ENCODE measurements at places on chromosomes 13 and 19.

DNA sequence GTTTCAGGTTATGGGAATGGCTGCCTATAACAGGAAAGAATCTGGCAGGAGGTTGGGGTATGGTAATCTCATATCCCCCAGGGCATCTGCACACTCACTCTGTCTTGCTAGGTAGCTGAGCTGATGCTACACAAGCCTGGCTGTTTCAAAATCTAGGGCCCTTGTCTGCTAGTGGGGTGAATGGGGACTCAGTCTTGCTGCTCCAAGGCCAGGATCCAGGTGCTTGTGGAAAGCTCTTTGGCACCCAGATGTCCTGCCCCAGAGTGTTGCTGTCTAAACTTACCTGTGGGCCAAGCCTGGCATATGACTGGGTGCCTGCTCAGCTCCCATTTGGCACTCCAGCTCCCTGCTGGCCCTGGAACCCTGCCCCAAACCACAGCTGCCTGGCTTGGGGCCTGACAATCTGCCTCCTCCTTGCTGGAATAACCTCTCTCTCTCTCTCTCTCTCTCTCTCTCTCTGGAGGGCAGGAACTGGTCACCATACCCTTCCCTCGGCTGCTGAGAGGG is 158.1 kb upstream of the TSC22D1 start:
- peak; percentile 23 for DNase-seq

DNA sequence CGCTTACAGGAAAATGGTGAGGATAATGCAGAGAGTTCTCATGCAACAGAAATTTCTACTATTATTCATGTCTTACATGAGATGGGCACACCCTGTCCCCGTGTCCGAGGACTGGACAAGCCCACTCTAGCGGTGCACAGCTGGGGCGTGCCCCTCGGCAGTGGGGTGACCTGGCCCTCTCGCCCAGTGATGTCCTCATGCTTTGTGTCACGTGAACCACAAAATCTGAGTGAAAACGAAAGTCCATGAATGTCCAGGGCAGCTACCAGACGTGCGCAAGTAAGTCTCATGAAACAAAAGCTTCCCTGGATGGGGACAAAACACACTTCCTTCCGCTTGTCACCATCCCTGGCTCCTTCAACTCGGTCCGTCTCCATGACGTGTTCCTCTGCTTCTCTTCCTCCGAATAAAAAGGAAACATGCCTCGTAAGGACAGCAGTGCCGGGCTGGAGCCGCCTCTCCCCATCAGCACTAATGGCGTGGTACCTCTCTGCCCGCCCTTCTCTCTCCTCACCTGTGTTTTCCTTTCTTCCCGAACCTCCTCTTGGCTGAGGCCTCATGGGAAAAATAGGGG is 45.6 kb downstream of the ANKRD10 start:
- peak; percentile 80 for DNase-seq

DNA sequence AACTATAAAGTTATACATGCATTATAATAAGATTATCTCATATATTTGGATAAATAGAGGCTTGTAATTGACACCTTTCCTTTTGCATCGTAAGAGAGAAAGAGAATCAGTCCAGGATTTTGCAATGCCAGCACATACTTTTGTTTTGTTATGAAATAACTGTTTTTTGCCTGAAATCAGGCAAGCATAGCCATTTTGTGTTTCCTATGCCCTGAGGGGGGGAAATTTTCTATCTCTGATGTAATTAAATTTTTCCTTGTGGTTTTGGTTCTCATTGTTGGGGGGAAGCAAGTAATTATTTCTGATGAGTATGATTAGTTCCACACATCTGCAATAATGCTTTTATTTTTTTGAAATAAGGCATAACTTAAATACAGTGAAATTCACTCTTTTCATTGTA is 229.4 kb downstream of the NDFIP2 start:
- DNase-seq, result no peak

DNA sequence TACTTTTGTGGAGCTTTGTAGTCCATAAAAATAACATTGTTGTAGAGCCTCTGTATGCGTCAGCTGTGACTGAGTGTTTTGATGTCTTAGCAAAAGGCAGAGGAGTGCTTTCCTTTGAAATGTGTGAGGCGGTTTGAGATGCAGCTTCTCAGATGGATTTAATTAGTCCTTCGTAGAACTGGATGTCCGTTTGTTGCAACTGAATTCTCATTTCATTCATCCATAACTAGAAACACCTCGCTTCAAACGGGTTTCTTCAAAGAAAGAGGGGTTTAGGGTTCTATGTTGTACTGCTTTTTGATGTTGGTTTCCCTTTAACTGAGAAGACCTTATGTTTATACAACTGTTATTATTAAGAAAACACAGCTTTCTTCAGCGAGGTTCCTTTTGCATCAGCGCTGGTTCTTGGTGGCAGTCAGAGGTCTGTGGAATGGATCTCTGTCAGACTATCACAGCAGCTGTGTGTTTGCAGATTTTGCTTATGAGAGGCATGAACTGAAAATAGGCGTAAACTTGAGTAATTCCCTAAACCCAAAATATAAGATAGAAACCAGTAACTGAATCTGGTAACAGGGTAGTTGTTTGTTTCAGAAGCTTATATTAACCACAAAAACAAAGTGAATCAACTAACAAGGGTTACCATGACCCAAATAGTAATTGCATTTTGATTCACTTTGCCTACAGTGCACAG is 194.4 kb downstream of the GGACT start:
- DNase-seq, result no peak

GRCh38 chr13:27792393-27793218 is at the start of gene GSX1:
Gene GSX1, plus strand, starts transcription at chr13:27792483. Its CDS starts 208 bp downstream, at chr13:27792691.
- no peak for DNase-seq

DNA sequence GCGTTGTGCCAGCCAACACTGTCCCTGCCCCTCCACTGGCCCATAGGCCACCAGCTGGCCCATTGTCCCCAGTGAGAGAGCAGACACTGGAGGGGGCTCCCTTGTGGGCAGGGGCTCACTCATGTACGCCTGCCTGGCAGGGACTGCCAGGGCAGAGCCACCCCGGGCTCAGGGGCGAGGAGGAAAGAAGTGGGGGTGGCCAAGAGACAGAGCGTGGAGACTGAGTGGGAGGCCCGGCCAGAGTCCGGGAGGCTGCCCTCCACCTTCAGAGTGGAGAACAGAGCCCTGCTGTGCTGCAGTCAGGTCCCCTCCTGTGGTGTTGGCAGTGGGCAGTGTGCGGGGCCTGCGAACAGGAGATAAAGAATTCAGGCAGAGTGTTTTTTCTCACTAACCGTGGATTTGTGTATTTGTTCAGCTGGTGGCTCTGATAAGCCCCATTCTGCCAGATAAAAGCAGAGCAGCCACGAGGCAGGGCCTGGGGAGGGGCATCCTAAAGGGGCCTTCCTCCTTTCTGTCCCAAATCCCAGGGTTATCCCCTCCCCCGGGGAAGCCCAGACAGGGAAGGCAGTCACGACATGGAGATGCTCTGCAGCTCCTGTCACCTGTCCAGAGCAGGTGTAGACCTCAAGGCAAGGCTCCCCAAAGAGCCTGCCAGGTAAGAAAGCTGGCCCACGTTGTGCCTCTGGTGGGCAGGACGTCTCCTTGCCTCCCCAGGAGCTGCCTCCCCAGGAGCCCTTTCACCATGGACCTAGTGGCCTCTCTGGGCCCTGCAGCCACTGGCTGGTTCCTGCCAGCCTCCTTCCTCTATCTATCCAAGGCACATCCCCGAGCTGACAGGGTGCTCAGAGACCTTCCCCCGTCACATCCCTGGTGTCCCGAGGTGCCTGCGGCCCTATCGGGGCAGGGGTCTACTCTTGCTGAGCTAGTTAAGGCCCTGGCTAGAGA is 33.0 kb downstream of the LYL1 start:
- DNase-seq, result no peak

DNA sequence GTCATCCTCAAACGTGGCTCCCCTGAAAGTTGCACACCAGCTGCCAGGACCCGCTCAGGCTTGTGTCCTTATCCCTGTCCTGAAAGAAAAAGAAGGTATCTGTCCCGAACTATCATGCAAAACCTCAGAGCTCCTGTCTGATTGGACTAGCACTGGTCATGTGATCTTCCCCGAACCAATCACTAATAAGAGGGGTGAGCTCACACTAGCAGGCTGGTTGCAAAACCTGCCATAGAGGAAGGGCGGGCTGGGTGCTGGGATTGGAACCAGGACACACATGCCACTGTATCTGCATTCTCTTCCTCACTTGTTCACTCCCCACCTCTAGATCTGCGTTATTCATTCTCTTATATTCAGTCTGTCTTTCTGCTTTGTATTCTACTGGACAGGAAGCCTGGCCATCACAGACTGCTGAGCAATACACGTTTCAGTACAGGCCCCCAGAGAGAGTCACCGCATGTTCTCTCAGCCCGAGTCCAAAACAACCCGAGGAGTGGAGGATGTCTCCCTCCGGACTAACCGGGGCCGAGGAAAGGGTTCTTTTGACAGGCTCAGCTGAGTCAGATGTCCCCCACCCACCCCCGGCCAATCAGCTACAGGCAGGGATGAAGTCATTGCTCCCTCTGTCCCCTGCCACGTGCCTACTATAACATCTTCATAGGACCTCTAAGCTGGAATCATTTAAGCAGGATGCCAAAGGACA is 97.7 kb downstream of the SIPA1L3 start:
- peak; percentile 94 for DNase-seq

DNA sequence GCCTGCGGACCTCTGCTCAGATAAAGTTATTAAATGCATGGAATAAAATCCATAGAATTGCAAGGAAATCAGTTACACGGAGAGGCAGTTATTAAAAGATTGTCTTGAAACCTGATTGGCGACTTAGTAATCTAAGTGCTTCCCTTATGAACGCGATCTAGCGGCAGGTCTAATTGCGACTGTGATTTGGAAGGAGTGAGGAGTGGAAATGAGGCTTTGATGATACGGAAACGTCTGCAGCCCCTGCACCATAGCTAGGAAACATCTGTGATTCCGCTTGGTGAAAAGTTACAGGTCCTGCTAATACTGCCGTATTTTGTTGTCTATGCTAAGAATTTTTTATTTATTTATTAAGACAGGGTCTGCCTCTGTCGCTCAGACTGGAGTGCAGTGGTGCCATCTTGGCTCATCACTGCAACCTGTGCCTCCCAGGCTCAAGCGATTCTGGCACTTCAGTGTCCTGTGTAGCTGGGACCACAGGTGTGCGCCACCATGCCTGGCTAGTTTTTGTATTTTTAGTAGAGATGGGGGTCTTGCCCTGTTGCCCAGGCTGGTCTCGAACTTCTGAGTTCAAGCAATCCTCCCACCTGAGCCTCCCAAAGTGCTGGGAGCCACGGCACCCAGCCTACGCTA is 887 bp downstream of the NDUFS7 start:
- DNase-seq, result no peak

DNA sequence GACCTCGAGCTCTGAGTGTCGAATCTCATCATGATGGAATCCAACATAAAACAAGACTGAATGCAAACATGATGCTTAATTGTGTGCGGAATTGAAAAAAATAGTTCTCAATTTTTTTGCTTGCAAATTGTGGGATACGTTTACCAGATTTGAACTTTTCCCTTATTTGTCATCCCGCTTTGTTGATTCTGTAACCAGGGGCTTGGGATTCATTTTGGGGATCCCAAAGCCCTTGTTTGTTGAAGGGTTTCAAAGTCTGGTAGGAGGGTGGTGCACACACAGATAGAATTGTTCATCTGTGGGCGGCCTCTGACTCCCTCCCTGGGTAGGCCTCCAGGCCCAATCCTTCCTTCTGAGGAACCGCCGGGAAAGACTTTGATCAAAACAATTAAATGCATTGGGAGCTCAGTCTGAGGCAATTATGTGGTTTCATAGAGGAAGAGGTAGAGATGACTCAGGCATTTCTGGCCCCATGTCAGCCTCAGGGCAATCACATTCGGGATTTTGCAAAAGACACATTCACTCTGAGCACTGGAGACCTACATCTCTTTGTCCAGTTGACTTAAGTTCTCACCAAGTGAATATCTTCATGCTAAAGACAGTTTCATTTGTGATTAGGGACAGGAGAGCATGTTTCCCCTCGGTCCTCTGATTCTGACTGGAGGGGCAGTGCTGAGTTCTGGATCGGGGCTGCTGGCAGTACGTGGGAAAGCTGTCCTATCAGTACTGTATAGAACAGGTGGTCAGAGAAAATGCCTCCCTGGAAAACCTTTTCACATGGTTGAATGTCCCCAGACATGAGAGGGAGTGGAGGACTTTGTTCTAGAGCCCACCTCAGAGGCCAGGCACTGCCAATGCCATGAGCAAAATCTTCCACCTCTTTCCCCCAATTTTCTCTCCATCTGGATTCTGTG is 27.8 kb upstream of the IGFL4 start:
- DNase-seq, result no peak

GRCh38 chr13:20408181-20408580 is 117.5 kb downstream of the CRYL1 start:
- DNase-seq, result no peak

GRCh38 chr13:32037471-32037870 is 5.9 kb downstream of the FRY start:
- DNase-seq, result no peak

GRCh38 chr13:114130131-114130836 is 2.1 kb downstream of the RASA3 start:
- no peak for DNase-seq

GRCh38 chr19:5804516-5805461 is at the start of gene NRTN:
Gene NRTN, plus strand, starts transcription at chr19:5805067. Its CDS starts 19,099 bp downstream, at chr19:5824166.
- DNase-seq, result peak; percentile 62

- DNase-seq, result peak; percentile 65
These were observed 17.9 kb upstream of the TINCR start for GRCh38 chr19:5585461-5586299.

DNA sequence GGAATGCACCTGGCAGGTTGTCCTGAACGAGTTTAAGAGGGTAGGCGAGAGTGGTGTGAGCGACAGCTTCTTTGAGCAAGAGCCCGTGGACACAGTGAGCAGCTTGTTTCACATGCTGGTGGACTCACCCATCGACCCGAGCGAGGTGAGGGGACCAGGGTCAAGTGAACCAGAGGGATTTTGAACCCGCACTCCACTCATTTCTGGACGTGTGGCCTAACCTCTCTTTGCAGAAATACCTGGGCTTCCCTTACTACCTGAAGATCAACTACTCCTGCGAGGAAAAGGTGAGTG is 1.7 kb downstream of the CATSPERG start:
- no peak for DNase-seq

GRCh38 chr19:49643466-49643865 is 1.5 kb downstream of the SCAF1 start:
- no peak for DNase-seq

GRCh38 chr13:58302349-58302748 is 670.8 kb downstream of the PCDH17 start:
- DNase-seq, result no peak

DNA sequence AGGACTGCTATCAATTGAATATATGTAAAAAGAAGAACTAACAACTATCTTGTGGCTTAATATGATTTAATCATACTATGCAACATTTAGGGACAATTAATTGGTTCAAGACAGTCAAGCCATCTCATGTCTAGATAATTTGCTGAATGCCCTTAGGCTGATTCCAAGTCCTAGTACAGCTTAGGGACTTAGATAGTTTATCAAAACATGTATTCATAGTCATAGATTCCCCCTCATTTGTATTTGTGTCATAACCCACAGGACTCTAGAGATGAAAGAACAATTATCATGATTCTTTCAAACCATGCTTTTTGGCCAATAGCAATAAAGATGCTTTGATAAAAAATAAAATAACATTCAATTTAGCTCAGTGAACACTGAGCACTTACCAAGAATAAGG is 607.6 kb downstream of the SLITRK1 start:
- DNase-seq, result no peak

- DNase-seq, result no peak
These were observed 55.4 kb downstream of the FOXO1 start for GRCh38 chr13:40611004-40611403.

GRCh38 chr13:110400786-110401533 is 93.9 kb downstream of the COL4A2 start:
- DNase-seq, result no peak

- no peak for DNase-seq
These were observed at the start of gene ATP12A for GRCh38 chr13:24680258-24680920. Gene ATP12A, plus strand, starts transcription at chr13:24680408. Its CDS starts 336 bp downstream, at chr13:24680744.

All from NCI-H2029 (cell line).